Stimulated activated CD4-positive, alpha-beta T cell treated with anti-CD3 and anti-CD28 coated beads, TNF-alpha, amount 100 ng/mL, for 24 hours (primary cell): ENCODE measurements at places on chromosomes 12 and 14.

DNA sequence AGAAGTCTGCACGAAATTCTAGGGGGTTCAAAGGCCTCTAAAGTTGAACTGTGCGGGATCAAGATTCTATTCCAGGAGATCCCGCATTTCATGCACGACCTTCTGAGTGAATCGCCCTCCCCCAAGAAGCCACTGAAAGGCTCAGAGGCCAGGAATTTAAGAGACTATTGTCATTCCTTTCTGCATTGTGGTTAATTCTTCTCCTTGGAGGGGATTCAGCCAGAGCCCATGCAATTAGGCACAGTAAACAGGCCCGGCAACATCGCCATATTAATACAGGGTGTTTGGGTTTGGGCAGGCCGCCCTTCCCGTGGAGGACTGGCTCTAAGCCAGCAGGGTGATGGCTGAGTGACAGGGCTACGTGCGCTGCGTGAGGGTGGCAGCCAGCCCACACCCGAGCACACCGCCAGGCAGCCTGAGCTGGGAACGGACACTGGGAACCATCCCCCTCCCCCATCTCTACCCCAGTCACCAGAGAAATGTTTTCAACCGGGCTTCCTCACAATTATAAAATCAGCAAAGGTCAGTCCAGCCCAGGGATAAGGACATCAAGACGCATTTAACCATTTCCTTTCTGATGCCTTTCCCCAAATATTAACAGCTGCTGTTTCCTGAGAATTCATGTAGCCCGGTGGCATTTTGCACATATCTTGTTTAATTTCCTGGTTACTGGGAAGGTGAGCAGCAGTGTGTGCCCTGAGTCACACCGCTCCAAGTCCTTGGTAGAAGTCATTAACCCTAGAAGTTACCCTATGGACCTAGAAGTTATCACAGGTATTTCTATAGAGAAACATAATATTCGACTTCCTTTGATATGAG lies 12.5 kb downstream of the EGLN3 start:
- no peak for DNase-seq

DNA sequence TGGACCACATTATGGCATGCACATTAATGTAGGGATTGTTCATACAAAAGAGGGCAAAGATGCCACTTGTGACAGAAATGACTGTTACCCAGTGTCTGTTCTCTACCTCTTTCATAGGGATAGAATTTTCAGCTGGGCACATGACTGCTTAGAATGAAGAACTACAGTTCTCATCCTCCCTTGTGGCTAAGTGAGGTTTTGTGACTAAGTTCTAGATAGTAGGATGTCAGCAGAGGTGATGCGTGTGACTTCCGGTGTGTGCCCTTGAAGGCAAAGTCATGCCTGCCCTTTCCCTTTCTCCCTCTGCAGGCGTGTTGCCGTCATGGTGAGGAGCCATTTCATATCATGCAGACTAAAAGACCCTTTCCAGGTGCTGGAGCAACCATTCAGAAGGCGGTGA lies 99.3 kb downstream of the CACNA1C start:
- no peak for DNase-seq

DNA sequence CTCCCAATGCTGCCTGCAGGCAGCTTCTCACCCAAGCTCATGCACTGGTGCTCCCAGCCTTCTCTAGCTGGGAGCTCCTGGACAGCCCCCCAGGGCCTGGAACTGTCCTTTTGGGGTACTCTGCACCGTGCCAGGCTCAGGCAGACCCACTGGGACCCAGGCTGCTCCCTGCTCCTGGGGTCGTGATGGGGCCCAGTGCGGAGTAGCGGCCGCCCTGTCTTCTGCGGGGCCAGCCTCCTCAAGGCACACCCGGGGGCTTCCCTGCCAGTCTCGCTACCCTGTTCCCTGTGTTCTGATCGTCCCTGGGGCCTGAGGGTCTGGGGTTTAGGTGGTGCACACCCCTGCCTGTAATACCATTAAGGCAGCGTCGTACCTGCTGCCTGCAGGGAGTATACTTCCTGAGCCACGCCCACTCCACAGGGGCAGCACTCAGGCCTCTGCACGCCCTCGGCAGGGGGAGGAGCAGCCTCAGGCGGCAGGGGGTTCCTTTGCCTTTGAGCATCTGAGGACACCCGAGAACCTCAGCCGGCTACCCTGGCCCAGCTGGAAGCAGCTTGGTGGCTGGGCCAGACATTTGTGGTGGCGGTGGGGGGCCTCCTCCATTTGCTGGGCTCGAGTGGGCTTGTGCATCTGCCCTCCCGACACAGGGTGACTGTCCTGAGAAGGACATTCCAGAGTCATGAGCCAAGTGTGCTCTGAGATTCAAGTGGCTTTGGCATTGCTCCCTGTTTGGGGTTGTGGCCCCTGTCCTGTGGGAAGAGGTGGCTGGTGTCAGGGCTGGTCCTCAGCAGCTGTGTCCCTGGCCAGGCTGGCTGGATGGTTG lies 9.2 kb upstream of the CRIP2 start:
- DNase-seq, result no peak

DNA sequence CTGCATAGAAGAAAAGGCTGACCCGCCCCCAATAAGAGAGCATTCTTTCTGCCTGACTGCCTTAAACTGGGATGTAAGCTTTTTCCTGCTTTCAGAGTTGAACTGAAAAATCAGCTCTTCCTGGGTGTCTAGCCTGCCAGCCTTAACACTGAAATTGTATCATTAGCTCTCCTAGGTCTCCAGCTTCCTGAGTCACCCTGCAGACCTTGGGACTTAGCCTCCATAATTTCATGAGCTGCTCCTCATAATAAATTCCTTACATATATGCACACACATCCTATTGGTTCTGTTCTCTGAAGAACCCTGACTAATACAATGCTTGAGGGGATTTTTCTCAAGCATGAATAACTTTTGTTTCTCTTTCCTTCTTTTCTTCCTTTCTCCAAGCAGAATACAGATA lies 76.4 kb upstream of the FAR2 start:
- no peak for DNase-seq

DNA sequence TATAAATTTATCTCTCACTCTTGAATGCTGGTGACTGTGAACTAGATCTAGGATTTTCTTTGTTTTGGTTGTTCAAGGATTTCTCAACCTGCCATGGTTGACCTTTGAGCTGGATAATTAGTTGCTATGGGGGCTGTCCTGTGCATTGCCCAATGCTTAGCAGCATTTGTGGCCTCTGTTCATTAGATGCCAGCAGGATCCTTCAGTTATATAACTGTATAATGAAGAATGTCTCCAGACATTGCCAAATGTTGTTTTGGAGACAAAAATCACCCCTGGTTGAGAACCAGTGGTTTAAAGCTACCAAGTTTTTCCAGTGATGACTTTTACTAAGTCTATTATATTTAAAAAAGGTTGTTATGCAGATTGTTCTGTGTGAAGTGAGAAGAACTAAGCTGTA lies 147.9 kb upstream of the STXBP6 start:
- DNase-seq, result no peak

DNA sequence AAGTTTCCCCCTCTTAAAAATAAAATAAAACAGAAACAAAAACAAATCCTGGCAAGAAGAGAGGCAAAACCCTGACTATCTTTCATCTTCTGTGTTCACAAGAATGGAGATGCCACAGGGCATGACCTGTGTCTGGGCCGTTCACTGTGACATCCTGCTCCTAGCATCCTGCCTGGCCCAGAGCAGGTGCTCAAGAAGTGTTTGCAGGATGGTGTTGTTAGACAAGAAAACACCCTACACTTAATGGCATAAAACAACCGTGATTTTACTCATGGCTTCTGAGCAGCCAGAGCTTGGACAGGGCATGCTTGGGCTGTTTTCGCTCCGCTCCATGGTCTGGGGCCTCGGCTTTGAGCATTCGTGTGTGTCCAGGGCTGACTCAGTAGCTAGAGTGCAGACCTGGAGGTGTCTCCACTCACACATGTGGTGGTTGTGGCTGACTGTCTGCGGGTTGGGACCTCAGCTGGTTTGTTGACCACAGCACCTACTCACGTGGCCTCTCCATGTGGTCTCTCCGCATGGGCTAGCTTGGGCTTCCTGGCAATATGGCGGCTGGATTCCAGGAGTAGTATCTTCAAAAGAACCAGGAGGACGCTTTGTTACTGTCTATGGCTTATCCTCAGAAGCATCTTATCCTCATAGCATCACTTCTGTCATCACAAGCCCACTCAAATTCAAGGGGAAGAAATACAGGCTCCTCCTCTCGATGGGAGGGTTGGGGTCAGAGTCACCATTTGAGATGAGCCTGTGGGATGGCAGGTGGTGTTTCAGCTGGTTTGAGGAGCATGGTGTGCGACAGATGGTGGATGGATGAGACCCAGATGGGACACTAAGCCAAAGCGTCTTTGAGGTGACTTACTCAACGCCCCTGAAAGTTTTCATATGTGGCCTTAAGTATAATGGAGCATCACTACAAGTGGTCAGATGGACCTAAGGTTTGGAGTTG lies 33.2 kb upstream of the FZD10 start:
- no peak for DNase-seq

DNA sequence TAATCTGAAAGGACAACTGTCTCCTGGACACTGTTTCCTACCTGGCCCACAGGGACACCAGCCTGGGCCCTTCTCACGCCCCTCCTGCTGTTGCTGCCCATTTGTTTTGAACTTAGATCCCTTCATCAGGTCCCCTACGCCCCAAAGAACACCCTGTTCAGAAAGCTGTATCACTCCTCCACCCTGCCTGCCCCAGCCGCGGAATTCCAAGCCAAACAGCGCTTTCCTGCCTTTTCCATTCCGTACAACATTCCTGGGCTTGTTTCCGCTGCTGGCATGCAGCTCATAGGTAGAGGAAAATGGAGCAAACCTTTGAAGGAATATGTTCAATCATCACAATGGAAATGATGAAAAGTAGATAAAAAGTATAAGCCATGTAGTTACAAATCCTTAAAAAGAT lies 12.8 kb upstream of the GSG1 start:
- DNase-seq, result no peak

DNA sequence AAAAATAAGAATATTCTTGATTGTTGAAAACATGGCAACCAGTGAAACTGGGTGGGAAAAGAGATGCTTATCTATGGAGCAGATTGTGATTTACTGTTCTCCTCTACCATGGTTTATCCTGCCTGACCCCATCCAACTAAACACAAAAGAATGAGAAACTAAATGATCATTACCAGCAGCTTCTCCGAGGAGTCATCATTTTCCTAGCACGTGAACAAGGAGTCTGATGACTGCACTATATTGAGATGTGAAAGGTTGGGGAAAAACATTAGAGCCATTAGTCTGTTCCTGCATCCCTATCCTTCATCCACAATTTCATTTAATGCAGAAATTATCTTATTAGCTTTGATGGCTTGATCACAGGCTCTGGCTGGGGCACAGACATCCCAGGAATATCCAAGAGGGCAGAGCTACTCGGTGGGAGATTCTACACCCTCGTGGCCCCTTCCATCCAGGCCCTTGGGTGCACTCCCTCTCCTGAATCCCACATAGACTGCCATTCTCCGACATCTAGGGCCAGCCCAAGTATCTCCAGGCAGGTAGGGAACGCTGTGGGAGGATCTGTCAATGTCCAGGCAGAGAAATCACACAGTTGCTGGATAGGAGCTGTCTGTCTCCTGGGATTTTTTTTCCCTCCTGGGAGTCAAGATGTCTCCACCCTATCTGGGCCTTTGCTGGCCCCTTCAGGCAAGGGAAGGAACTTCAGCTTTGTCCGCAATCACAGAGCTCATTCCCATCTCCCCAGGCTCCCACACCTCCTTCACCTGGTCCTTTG lies 43.3 kb upstream of the DHRS4 start:
- no peak for DNase-seq

- DNase-seq, result no peak
Observed at GRCh38 chr12:80769553-80770140, 52.9 kb downstream of the MYF5 start.

DNA sequence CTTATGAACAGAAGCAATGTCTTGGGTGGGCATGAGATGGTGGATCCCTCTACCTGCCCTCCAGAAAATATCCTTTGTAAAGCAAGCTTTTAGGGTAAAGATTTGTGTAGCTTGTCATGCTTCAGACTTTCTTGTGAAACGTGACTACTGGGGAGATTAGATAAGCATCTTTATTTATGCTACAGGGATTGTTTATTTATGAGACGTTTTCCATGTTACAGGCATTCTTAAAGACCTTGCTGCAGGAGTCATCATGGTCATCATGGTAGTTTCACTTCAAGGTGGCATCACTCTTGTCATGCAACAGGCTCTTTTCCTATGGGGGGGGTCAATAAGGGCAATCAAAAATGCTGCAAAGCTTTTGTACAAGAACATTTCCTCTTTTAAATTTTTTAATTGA lies 8.2 kb upstream of the MIS18BP1 start:
- no peak for DNase-seq

DNA sequence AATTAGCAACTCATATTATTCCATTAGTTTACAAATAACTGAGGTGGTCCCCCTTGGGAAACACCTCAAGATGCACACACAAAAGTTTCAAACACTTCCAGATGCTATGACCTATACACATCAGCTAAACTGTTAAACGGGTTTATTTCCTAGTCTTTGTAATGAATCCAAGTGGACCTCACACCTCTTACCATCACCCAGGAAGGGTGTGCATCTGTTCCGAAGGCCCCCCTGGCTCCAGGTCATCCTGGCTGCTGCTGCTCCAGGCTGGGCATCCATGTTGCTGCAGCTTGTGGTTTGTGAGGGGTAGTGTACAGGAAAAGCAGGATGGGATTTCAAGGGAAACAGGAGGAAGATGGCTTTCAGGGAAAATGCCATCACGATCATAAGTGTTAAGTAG lies 6.8 kb downstream of the HNRNPC start:
- DNase-seq, result no peak

- no peak for DNase-seq
Observed at GRCh38 chr14:59451849-59452248, 13.3 kb downstream of the GPR135 start.

DNA sequence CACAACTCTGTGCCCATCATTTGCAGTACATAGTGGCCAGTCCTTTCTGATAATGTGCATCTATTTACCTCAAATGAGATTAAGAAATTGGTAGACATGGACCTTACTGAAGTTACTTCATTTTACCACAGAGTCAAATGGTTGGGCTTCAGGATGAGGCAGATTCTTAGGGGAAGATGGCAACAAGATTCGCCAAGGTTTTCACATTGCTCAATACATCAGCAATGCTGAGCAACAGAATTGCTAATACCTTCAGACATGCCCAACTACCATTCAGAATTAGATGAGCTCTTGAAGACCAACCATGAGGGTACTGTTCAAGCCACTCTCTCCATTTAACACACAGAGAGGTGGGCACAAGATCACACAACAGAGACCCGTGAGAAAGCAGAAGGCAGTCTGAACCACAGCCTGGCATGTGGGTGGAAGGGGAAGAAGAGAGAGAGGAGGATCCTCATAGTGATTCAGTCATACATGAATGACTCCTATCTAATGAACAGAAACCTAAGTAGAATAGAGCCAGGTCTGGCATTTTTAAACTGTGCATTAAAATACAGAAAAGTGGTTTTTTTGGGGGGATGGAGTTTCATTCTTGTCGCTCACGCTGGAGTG lies 28.5 kb downstream of the CPM start:
- DNase-seq, result no peak

- no peak for DNase-seq
Observed at GRCh38 chr14:69298131-69299071, 38.4 kb downstream of the GALNT16 start.
